Dermis microvascular lymphatic vessel endothelial cell (primary cell): ENCODE measurements at places on chromosomes 5 and 9.

DNA sequence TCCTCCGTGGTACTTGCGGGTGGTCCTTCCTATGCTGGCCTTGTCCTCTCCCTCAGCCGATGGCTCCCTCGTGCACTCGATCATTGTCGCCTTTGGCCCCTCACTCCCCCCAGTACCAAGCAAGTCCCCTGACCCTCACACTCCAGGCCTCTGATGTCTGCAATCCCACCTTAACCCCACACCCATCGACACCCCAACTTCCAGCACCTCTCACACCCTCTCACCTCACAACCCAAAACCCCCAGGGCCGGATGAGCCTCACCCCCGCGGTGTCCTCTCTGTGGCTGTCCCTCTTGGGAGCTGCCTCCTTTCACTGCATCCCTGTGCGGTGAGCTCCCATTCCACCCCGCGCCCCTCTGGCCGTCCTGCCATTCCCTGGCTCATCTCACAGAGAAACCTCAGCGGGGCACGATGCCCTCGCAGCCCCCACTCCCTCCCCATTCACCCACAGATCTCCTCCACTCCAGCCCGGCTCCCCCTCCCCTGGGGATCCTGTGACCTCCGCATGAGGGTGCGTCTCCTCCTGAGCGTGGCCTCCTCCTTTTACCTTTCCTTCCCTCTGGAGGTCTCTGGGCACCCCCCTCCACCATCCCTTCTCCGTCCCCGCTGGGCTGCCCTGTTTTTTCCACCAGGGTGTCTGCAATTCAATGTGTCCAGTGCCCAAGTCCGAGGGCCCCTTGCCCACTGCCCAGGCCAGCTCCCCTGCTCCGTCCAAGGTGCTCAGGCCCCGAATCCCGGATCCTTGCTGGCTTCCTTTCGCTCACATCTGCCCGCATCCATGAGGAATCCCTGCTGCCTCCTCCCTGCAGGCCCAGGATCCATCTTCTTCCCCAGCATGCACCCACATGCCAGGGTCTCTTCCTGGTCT, 15.8 kb upstream of the RNU6ATAC start:
- DNase-seq: no peak

GRCh38 chr9:97411440-97411788, 482 bp upstream of the TDRD7 start:
- DNase-seq: no peak

- no peak for DNase-seq
Measured at GRCh38 chr9:136282272-136282861, 21.5 kb downstream of the CCDC187 start.

GRCh38 chr5:88119535-88120125, 149.0 kb downstream of the TMEM161B start:
- DNase-seq: no peak

GRCh38 chr5:80759866-80760577, 105.2 kb upstream of the DHFR start:
- no peak for DNase-seq

DNA sequence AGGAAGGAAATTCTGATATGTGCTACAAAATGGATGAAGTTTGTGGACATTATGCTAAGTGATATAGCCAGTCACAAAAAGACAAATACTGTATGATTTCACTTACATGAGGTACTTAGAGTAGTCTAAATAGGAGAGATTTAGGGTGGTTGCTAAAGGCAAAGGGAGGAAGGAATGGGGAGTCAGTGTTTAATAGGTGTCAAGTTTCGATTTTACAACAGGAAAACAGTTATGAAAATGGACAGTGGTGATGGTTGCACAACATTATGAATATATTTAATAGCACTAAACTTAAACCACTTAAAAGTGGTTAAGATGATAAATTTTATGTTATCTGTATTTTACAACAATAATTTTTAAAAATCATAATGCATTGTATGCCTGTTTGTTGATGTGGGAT, 40.4 kb upstream of the ECM2 start:
- no peak for DNase-seq

DNA sequence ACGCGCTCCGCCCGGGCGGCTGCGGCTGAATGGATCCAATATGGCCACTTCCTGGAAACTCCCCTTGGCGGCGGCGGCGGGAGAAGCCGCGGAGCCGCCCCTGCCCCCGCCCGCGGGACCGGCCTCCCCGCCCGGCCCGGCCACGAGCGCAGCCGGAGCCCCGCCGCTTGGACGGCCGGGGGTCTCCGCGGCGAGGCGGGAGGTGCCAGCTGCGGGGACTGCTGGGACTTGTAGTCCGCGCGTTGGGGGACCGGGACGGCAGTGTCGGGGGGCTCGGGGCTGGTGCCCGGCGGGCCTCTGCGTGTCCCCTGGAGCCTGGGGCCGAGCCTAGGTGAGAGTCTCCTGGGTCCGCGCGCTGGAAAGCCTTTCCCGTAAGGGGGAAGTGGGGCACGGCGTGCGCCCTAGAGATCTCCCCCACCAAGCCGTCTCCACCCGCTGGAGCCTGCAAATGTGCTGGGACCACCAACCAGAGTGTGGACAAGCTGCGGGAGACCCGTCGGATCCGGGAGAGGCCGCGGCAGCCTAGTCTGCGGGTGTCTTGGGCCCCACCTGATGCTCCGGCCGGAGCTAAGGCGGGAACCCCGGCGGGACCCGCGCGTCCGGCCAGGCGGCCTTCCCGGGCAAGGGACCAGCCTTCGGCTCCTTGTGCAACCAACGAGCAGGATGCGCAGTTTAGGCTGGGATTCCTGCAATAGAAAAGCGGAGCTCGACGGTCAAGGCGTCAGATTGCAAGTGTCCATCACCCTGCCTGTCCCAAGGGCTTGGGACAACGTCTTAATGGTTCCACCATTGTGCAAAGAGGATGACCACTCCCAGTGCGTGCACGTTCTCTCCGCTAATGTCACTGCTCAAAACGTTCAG, at the start of gene SEPTIN8:
SEPTIN8 (minus strand) TSS at position 31 of the 861 bp plus-strand sequence. CDS start 102 bp downstream, outside the sequence.
- no peak for DNase-seq

DNA sequence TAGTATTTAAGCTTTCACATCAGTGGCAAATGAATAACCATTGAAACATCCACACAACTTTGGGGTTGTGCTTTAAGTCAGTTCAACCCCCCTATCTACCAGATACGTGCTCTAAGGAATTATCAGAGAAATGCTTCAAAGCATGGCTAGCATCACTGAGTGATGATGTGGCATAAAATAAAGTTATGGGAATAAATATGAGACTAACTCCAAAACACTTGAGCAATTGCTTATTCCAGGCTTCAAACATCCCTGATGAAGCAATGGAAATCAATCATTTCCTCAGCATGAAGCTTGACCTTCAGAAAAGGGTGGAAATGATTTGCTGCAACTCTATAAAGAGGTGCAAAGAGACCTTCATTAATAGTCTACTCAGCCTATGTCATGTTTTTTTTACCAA, 292.0 kb upstream of the SMC2 start:
- no peak for DNase-seq

DNA sequence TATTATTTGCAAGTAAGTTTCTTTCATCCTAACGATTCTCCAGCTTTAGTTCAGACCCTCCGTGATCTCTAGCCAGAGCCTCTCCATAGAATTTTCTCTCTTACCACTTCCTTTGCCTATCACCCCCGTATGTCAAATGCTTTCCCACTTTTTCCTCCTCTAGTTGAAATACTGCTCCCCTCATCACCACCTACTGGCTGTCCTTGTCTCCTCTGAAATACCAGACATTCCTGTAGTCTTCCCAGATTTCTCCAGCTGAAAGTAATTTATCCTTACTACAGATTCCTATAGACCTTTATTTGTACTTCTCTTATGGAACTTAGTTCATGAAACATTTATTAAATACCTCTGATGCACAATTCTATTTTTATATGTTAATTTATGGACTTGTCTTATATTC, 36.0 kb upstream of the GLIPR2 start:
- DNase-seq: peak; percentile 6
